ENCODE measurements at places on chromosomes 7 and 10.

GRCh38 chr7:53518319-53518718 lies 482.9 kb downstream of the POM121L12 start:
- no peak for DNase-seq

DNA sequence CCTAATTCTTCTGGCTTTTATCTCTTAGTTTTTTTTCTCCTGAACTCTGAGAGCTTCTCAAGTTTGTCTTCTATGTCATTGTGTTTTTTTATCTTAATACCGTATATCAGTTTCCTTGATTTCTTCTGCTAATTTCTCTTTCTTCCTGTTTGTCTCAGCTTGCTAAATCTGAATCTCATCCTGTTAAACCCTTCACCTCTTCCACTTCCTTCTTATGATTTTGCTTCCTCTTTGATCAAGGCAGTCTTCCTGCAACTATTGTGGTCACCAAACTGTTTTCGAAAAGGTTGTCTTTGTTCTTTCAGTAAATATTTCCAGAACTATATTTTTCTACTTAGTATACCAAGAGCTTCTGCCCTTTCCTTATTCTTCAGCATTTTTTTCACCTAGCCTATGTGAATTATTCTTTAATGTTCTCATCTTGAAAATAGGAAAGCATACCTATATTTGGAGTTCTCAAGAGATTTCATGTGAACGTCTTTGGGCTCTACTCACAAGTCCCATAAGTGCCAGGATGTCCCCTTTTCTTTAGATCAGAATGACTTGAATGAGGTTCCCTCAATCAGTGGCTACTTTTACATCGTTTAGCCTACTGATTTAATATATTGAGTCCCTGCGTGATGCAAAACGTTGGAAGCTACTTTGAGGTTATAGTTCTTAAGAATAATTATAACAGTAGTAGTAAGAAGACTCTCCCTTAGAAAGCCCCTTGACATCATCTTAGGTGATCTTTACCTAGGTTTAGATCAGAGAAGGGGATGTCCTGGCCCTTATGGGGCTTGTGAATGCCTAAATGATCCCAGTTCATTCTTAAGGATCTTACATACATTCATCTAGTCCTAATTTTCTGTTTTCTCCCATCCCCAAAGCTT lies 415.4 kb upstream of the AUTS2 start:
- no peak for DNase-seq

DNA sequence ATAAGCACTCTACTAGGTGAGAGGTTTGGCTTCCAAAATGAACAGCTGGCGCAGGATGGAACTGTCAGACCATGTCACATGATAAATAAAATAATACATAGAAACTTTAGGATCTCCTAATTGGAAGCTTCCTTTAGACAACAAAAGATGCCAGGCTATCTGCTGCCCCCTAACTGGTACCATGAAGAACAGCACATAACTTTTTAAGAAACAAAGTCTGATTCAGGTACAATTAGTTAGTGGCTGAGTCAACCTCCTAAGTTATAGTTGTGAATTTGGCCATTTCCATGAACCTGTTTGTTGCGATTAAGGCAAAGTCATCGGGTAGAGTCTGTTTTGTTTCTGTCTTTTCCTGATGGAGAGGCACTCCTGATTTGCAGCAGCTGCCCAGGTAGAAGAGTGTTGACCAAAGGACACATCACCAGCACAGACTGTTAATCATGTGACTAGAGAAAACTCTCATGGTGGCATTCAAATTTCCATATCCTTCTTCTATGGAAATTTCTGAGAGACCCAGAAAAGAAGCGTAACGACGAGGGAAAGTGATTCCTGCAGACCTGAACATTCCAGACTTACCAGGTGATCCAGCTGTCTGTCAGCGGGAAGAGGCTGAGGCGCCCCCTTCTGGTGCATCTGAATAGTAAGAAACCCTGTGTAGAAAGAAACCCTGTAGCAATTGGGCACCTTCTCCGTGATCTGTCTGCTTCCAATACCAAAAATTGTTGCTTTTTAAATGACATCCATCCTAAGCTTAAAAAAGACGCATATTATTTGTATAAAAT lies 8.6 kb upstream of the INHBA start:
- no peak for DNase-seq

DNA sequence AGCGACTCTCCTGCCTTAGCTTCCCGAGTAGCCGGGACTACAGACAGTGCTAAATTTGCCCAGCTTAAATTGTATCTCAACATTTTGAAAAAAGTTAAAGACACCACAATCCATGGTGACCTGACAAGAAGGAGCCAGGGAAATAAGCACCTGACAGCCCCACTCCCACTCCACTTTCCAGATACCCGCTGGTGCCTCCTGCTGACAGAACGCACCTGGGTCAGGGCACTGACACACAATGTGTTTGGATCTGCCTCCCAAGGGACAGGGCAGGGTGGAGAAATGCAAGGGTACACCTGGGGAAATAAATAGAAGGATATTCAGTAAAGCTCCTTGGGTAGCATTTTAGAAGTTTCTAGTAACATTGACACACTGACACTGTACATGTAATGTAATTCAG lies 58.9 kb upstream of the OPN4 start:
- no peak for DNase-seq

DNA sequence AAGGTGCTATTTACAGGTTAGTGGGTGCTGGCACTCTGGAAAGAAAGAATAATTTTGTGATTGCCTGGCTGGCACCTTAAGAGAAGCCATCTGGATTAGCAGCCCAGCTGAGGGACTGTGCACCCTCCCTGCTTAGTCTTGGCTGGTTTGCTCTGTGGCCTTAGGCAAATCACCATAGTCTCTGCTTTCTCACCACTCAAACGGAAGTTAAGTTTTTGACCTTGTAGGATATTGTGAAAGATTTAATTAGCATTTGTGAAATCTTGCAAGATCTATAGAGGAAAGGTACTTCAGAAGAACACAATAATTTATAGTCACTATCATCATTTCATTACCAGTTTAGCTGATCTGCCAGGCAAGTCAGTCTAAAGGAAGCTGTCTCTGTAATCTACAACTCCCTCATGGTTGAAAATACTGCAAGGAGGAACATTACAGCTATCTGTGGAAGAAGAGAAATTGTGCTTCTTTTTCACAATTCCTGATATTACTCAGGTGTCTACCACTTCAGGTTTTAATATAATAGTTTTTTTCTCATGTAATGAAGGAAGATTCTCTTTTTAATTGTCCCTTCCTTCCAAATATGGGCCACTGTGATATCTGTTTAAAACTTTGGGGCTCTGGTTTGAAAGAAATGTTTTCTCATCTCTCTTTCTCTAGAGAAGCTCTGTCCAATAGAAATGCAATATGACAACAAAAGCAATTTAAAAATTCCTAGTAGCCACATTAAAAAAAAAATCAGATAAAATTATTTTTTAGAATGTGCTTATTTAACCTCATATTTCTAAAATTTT lies 219.6 kb downstream of the PTEN start:
- no peak for DNase-seq

DNA sequence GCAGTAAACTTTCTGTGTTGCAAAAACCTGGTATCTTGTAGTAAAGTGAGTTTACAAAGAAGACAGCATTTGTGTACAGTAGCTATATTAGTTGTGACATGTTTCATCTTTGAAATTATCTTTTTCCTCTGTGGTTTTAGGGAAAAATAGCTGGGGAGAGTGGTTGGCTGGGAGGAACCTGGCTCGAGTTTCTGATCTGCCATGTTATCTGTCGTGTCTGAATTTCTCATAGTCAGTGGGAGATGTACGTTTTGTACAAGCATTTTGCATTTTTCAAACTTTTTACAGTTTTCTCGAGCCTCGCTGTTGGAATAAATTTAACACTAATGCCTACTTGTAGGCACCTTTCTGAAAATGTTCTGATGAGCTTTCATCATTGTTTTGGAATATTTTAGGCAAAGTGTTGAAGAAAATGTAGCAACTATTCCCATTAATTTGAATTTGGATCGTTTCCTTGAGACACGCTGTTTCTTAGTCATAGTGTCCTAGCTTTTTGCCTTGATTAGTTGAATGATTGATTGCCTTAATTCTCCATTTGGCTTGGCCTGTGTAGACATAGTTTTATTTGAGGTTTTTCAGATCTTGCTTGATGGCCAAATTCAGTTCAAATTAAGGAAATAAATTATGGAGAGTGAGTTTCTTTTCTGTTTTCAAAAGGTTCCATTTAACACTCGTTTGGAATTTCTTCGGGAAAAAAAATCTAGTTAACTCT lies 65.1 kb downstream of the CAMK1D start:
- DNase-seq, result no peak

- DNase-seq, result no peak
Measured at GRCh38 chr7:23410446-23411183, 59.7 kb downstream of the IGF2BP3 start.

DNA sequence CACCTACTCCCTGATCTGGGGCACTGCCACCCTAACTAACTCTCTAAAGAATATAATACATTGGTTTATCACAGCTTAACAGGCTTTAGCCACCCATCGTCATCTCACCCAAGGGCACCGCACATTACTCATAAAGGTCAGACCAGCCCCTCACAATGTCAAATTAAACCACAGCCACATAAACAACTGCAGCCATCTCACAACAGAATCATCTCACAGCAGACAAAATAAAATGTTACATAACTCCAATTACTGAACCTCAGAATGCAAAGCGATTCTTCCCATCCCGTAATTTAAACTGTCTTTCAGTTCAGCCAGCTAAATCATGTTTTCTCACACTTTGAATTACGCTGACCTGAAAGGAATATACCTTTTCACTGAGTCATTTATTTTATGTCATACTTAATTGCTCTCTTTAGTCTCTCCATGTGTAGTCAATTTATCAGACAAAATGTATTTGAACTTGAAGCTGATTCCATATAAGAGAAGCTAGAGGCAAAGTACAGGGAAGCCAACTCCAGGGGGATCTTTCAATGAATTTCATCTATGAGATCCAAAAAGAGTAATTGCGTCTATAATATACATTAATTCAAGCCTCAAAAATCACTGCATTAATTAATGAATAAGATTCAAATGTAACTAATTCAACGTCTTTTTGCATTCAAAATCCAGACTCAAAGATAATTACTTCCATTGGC lies 96.9 kb upstream of the NEBL start:
- DNase-seq, result no peak

DNA sequence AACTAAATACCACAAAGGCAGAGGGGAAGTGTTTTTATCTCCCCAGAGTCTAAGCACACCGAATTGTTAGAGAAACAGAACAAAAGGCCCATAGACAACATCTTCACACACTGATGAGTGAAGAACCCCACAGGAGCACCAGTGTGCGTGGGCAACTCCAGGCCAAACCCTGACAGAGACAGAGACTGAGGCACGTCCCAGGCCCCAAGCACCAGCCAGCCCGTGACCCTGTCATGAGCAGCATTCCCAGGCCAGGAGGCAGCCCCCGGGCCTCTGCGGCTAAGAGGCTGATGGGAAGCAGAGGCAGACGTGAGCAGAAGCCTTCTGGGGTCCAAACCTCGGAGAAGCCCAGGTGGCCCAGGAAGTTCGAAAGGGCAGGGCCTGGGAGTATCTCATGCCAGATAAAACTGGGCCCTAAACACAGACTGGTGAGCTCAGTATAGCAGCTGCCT lies 184.4 kb downstream of the TCERG1L start:
- no peak for DNase-seq

DNA sequence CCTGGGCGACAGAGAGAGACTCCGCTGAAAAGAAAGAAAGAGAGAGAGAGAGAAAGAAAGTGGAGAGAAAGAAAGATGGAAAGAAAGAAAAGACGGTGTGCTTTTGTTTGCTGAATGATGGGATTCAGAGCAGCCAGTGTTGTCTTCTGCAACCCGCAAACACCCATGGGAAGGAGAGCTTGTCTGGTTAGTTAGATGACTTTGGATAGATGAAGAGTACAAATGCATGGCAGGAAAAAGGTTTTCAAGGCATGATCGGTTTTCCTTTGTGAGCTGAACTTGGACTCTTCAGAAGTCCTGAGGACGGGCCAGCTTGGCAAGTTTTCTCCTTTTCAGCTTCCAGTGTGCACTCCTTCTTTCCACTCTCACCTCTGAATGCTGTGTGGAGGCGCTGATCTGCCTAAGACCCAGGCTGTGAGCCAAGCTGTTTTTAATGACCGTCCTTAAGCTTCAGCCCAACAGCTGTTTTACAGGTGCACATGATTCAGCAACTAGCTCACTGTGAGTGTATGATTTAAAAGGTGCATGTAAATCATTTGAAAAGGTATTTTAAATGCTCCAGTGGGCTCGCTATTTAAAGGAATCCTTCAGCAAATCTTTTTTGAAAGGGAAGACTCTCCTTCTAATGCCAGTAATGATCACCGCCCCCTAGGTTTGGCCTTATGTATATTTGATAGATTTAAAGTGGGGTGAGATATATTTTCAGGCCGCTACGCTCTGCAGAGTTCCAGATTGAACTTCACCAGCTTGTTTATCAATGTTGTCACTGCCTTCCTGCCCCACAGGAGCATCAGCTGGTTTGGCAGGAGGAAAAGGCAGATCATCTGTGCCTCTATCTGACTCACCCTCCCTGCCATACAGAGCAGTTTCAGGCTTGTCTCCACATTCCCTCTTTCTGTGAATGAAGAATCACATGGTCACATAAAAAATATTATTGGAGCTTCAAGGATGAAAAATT lies 115.0 kb downstream of the PLXDC2 start:
- DNase-seq, result no peak

GRCh38 chr10:74925291-74925690 lies 98.9 kb downstream of the KAT6B start:
- DNase-seq, result no peak

DNA sequence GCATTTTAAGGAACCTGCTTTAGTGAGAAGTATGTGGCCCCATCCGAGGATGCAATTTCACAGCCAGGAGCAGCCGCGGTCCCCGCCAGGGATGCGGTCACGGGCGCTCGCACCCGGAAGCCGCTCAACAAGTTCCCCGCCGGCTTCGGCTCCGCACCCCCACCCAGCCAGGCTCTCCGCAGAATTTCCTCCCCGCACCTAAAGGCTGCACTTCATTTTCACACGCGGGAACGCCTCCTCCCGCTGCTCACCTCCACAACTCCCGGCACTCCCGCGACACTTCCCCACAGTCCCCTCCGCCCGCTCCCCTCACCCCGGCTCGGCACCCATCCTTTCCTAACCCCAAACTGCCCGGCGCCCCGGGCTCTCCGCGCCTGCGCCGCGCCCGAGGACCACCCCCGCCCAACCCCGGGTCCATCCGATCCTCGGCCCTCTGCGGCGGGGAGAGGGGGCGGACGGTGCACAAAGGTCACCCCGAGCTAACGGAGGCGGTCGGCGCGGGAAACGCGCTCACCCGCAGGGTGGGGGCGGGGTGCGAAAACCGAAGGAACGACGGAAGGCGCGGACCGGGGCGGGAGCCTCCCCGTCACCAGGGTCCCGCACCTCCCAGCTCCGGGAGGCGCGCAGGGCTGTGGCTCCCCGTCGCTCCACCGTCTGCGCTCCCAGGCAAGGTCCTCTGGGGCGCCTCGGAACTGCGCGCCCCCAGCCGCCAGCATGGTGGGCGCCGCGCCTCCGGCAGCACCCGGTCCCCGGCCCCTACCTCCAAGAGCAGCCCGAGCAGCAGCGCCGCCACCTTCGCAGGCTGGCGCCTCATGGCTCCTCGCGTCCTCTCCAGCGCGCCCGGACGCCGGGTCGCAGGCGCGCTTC lies 558 bp downstream of the VOPP1 start:
- DNase-seq, result peak; percentile 71
